ENCODE measurements at places on chromosomes 5 and 9.
A peak's percentile ranks its signal among the peaks of the same experiment; 100 is the strongest.

DNA sequence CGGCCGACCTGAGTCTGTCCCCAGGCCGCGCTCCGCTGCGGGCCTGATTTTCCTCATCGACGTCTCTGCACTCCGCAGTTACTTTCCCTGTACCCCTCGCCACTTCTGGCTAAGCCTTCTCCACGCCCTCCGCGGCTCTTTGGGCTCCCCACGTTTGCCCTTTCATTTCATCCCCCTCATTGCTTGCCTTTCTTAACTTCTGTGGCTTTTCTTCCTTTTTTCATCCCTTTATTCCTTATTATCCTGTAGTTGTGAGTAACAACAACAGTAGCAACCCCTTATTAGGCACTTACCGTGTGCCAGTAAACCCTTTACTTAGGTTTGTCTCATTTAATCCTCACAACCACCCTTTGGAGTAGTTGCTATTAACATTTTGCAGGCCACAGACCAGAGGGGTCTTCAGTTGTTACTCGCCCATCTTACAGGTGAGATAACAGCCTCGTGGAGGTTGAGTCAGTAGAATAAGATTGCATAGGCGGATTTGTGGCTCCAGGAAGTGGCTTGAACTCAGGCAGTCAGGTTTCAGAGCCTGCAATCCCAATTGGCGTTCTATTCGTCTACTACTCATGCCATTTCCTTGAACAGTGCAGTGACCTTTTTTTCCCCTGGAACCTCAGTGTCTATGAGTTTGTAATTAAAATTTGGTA is 724 bp downstream of the TCERG1 start:
- peak; percentile 60 for DNase-seq

- DNase-seq = peak; percentile 55
These were observed 32.5 kb downstream of the TENT4A start for GRCh38 chr5:6745706-6746222.

DNA sequence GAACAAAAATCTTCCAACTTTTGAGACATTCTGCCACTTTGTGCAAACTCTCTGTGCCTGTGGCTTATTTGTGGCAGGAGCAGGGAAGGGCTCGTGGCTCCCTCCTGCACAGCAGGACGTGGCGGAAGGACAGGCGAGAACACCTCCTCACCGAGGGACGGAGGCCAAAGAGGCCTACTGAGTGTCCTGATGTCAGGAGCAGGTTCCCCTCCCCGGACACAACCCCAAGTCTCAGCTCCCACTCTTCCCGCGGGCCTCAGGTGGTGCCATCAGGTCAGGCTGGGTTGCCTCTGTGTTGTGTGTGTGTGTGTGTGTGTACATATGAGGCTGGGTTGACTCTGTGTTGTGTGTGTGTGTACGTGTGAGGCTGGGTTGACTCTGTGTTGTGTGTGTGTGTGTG is 136.8 kb upstream of the LPCAT1 start:
- no peak for DNase-seq

DNA sequence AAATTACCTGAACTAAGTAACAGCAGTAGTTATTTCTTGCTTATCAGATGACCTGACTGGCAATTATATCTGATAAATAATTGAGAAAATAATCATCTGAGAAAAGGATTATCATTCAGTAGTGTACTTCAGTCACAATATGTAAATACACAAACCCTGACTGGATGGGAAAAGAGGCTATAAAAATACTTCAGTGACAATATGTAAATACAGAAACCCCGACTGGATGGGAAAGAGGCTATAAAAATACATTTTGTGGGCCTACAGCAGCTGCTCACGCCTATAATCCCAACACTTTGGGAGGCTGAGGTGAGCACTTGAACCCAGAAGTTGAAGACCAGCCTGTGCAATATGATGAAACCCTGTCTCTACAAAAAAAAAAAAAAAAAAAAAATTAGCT is 11.1 kb downstream of the UBAP2 start:
- DNase-seq = no peak

- no peak for DNase-seq
These were observed 62.0 kb downstream of the TMC1 start for GRCh38 chr9:72583370-72583769.

- no peak for DNase-seq
These were observed 63.1 kb upstream of the CD180 start for GRCh38 chr5:67259548-67260215.

- peak; percentile 87 for DNase-seq
These were observed 57.4 kb downstream of the ATPSCKMT start for GRCh38 chr5:10192309-10192708.

DNA sequence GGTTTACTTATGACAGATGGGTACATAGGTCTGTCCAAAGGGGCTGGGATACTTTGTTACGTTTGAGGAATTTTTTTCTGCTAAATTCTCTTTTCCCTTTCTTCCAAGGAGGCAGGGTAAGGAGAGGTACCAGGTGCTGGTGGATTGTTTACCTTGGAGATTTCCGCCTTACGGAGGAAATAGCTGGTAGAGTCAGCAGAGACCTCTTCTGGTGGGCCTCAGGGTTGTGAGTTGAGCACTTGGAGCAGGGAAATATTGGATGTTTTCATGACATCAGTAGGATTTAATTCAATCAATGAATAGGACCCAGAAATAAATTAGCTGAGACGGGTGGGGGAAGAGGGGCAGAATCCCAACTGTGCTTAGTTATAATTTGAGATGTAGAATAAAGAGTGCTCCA is 60.0 kb upstream of the TAF11L2 start:
- DNase-seq = no peak

- peak; percentile 84 for DNase-seq
These were observed 2.0 kb downstream of the MYO10 start for GRCh38 chr5:16934123-16934522.

DNA sequence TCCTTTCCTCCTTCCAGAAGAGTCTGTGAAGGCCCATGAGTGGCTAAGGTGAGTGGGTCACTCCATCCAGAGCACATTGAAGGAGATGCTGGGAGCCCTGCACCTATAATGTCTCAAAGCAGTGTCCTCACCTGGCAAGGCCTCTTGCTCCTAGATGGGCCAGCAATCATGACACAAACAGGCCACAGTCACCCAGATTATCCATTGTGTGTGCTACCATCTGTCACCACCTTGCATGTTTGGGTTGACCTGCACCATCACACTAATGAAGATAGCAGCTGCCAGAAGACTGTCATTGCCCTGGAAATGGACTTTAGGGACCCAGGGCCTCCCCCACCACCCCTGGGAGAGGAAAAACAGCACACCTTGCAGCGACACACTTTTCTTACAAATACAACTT is 69.6 kb downstream of the GABBR2 start:
- DNase-seq = no peak

DNA sequence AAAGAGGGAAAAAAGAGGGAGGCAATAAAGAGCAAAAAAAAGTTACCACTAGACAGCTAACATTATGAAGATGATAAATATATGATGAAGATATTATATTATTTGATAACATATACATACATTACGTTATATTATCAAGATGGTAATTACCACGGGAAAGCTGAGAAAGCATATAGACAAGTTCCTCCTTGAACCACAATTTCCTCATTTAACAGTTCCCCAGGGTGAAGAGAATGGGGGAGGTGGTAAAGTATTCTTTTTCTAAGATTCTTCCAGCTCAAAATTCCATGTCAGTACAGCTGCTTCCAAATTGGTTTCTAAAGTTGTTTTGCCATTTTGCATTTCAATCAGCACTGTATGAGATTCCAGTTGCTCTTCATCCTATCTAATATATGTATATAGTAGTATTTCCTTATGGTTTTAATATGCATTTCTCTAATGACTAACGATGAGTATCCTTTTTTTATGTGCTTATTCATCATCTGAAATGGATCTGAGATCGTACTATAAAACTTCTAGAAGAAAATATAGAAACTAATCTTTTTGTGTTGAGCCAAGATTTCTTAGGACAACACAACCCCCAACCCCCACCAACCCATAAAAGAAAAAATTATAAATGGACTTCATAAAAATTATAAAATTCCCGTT is 49.5 kb upstream of the C9orf72 start:
- no peak for DNase-seq

DNA sequence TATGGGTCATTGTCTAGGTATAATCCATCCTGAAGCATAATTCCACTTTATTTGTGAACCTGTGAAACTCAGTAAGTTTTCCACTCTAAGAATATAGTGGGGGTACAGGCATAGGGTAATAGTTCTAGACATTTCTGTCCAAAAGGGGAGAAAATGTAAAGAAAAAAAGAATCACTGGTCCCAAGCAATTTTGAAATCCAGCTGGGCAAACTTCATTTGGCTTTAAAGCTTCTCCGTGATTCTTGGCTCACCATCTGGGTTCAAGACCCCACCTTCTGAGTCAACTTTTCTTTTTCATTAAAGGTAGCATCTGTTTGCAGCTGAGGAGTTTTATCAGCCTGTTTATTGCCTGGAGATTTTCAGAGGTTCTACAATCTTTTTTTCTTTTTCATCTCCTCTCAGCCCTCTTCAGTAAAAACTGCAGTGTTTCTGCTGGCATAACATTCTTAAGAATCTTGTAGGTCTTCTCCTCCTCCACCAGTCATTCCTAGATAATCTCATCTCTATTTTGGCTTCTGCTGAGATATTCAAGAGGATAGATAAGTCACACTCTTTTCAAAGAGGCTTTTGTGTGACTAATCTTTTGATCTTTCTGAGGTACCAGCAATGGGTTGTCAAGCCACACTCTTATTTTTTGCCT is 126.1 kb upstream of the PITX1 start:
- DNase-seq = no peak

- no peak for DNase-seq
These were observed 9.5 kb downstream of the OR2S2 start for GRCh38 chr9:35948451-35948850.

GRCh38 chr9:3281399-3281798 is 244.4 kb downstream of the RFX3 start:
- DNase-seq = no peak

DNA sequence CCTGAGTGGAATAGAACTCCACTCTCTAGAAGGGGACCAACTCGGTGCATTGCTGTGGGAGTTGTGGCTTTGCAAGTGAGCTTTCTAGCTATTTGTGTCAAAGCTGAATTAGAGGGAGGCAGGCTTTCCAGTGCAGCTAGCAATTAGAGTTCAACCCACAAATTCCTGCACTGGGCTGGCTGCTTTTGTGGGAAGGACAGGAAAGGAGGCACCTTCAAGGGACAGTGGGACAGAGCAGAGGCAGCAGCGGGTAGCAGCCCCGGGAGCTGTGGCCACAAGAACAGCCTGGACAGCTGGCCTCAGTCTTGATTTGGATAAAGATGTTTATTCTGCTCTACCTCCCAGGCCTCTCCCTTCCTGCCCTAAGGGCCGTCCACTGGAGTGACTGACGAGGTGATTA is 83.7 kb upstream of the SLIT3 start:
- DNase-seq = no peak

GRCh38 chr9:83466351-83466750 is 71.8 kb downstream of the FRMD3 start:
- no peak for DNase-seq

DNA sequence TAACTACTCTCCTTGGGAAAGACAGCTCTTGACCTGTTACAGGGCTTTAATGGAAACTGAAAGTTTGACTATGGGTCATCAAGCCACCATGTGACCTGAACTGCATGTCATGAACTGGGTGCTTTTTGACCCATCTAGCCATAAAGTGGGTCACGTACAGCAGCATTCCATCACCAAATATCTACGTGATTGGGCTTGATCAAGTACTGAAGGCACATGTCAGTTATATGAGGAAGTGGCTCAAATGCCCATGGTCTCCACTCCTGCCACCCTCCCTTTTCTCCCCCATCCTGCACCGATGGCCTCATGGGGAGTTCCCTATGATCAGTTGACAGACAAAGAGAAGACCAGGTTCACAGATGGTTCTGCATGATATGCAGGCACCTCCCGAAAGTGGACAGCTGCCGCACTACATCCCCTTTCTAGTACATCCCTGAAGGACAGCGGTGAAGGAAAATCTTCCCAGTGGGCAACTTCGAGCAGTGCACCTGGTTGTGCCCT is 7.3 kb upstream of the FCN1 start:
- DNase-seq = no peak

DNA sequence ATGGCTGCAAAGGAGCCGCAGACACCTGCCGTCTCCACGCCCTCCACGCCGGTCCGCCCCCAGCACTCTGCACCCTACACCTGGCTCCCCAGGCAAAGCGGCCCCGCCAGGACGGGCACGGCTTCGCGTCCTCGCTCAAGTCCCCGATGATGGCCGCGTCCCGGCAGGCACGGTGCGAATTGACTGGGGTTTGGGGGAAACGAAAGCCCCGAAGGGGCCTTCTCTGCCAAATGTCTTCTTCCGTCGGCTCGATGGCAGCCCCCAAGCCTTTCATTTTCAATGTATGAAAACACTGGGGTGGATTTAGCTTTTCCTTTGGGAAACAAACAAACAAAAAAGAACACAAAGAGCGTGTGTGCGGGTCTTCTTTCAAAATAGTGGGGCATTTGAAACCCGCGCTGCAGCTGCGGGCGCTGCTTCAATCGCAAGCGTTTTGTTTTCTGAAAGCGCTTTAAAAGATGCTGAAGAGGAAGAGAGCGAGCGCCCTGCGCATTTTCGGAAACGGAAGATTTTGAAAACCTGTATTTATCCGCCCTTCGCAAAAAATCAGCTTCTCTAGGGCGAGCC is 160.0 kb downstream of the RMI1 start:
- DNase-seq = peak; percentile 8

DNA sequence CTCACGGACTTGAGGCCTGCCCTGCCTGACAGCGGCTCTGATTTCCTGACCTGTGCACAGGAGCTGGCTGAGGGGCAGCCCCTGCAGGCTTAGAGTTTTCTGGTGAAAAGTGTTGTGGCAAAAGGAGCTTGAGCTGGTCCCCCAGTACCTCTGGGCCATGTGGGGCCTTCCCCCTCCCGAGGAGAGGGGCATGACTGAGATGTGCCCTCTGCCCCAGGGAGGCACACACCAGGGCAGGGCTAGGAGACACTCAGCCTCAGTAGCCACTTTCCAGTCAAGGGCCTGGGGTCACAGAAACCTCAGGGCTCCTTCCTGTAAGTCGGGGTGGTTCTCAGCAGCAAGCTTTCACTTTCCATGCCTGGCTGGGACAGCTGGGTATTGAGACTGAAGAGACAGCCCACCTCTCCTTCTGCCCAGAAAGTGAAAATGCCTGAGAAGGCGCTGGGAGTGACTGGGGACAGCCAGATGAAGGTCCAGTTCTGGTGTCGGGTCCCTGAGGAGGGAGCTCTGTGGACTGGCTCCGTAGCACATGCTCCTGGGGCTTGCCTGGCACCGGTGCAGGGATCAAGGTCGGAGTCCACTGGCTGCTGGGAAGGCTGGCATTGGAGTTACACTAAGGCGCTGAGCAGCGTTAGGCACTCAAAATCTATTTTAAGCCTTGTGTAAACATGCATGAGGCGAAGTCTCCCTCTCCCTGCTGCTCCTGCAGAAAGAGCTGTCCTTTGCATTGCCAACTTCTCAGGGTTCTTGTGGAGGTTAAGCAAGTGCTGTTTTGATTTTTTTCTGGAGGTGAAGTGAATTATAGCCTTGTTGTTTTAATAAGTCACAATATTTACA is 394.9 kb downstream of the GADD45G start:
- no peak for DNase-seq

- no peak for DNase-seq
These were observed 2.4 kb downstream of the CD180 start for GRCh38 chr5:67194166-67194565.

DNA sequence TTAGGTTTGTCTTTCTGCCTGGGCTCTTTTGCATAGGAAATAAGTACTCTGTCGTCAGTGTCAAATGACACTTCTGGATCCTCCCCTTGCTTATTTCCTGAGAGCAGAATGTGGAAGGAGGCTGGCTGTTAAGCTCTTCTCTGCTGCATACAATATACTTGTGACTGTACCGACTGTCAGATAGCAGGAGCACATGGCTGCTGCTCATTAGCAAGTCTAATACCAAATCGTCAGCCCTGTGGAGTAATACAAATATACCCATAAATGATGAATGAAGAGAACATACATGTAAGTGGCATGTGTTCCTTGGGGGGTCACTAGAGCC is at the start of gene GPR151:
TSS of gene GPR151 (minus strand) at position 40 of the 325 bp plus-strand sequence. CDS start 77 bp downstream, outside the sequence.
- no peak for DNase-seq

GRCh38 chr9:36292641-36293040 is 34.4 kb upstream of the GNE start:
- no peak for DNase-seq
